ENCODE measurements at places on chromosomes 12 and 14.

- DNase-seq, result peak; percentile 77
Measured at GRCh38 chr12:52052468-52053186, 1.4 kb downstream of the NR4A1 start.

DNA sequence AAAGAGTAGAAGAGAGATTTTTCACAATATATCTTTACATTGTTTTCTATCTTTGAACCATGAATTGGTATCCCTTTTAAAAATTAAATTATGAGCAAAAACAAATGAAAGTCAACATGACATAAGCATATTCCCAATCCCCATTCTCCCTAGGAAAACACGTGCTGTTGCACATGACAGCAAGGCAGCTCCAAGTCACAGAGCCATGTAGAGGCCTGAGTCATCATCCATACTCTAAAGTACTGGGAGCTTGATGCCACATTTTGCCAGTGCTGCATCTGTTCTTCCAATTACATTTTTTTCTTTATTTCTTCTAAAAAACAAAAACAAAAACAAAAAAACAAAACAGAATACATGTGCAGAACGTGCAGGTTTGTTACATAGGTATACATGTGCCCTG is 115.2 kb downstream of the ITPR2 start:
- no peak for DNase-seq

GRCh38 chr12:24931666-24932405 is 17.1 kb downstream of the BCAT1 start:
- no peak for DNase-seq

DNA sequence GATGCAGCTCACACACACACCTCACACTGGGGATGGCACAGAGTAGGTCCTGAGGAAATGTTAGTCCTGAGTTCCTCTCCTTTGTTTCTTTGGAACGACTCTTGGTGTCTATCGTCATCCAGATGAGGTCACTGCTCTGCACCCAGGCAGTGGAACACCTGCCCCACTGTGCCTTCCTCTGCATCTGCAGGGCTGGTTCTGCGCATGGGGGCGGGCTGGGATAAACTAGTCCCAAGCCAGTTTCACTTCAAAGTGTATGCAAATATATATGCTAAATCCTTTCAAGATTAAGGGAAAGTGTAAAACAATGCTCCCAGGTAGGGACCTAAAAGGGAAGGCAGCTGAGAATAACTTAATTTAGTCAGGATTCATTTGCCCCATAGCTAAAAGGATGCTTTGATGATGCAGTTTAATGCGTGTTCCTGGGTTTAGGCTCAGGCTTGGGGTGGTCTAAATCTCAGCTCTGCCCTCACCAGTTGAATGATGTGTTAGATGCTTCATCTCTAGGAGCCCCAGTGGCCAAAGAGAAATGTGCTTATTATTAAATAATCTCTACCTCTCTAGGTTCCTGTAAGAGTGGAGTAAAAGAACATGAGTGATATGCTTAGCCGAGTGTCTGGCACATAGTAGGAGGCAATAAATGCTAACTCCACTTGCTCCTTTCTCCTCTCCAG is 47.1 kb upstream of the OVCH1 start:
- no peak for DNase-seq

- no peak for DNase-seq
Measured at GRCh38 chr12:54279227-54279631, 693 bp downstream of the CBX5 start.

DNA sequence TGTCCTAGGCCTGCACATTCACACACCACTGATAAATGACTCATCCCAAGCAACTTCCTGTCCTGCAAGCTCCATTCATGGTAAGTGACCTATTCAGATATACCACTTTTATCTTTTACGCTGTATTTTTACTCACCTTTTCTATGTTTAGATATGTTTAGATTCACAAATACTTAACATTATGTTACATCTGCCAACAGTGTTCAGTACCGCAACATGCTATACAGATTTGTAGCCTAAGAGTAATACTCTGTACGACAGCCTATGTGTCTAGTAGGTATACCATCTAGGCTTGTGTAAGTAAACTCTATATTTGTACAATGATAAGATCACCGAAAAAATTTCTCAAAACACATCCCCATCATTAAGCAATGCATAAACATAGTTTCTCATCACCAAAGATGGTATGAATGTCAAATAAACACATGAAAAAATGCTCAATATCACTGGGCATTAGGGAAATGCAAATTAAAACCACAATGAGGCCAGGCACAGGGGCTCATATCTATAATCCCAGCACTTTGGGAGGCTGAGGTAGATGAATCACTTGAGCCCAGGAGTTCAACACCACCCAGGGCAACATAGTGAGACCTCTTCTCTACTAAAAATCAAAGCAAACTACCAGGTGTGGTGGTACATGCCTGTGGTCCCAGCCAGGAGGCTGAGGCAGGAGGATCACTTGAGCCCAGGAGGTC is 20.7 kb downstream of the ATXN2 start:
- DNase-seq, result no peak

DNA sequence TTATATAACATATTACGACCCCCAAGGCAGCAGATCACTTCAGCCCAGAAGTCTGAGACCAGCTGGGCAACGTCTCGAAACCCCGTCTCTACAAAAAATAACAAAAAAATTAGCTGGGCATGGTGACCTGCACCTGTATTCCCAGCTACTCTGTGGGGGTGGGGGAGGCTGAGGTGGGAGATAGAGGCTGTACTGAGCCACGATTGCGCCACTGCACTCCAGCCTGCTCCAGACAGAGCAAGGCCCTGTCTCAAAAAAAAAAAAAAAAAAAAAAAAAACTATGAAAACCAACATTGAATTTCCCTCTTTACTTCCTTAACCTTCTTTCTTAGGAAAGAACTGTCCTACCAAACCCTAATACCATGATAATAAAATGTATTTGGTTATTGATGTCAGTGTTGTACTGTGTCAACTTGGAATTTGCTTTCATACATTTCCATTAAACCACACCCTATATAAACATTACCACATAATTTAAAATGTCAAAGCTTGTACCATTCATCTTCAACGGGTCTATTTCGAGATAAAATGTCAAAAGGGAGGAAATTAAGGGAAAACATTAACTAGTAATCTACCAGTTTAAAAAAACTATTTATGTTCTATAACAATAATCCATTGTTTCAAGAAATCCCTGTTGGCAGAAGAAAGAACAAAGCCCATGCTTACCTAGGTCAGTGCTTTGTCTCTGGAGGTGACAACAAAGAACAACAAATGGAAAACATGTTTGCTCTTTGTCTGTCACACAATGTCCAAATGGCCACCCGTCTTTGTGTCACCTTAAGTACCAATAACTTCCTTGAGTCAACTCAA is 17.4 kb downstream of the GALNT4 start:
- peak; percentile 73 for DNase-seq

GRCh38 chr12:114662512-114663177 is 21.3 kb downstream of the TBX3 start:
- peak; percentile 88 for DNase-seq

DNA sequence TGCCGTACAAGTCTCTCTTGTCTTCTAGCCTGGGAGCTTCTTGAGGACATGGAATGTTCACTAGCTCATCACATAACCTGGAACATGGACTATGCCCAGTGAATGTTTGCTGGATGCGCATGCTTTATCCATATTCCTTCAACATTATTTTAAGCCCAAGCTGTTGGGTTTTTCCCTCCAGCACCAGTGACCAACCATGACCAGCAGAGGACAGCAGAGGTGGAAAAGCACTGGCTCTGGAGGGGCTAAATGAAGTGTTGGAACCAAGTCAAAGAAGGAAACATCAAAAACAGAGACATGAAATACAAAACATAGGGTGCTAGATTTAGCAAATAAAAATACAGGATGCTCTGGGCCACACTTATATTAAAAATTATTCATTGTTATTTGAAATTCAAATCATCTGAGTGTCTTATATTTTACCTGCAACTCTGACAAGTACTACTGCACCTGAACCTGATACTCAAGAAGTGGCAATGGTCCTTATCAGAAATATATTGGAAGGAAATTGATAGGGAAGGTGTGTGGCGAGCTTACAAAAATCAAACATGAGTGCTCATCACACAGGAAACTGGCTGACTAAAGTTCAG is 23.1 kb upstream of the HELB start:
- peak; percentile 55 for DNase-seq

GRCh38 chr12:122893208-122894153 is 2.4 kb downstream of the VPS37B start:
- peak; percentile 83 for DNase-seq

GRCh38 chr14:90696720-90697119 is 119.5 kb downstream of the TTC7B start:
- no peak for DNase-seq

GRCh38 chr12:69988481-69989321 is 163.7 kb downstream of the MYRFL start:
- no peak for DNase-seq

DNA sequence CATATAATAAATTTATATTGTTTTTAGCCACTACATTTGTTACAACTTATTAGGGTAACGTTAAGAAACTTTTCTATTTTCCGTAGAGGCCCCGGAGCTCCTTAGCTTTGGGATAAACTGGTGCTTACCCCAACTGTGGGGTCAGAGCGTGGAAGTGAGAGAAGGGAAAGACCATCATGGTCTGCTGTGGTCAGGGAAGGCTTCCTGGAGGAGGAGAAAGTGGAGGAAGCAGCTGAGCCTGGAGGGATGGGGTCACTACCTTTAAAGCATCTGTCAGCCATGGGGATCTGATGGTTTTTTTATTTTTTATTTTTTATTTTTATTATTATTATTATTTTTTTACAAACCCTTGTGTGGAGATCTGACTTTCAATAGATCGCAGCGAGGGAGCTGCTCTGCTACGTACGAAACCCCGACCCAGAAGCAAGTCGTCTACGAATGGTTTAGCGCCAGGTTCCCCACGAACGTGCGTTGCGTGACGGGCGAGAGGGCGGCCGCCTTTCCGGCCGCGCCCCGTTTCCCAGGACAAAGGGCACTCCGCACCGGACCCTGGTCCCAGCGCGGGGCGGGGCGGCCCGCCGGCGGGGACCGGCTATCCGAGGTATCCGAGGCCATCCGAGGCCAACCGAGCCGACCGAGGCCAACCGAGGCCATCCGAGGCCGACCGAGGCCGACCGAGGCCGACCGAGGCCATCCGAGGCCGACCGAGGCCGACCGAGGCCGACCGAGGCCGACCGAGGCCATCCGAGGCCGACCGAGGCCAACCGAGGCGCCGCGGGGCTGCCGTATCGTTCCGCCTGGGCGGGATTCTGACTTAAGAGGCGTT is 1101.2 kb upstream of the TMEM132C start:
- DNase-seq, result peak; percentile 84

GRCh38 chr14:47322751-47323150 is 352.7 kb downstream of the MDGA2 start:
- DNase-seq, result no peak
